ENCODE measurements at places on chromosomes 5 and 9.

- DNase-seq, result no peak
These were observed 73.8 kb downstream of the DAB2IP start for GRCh38 chr9:121725008-121725775.

GRCh38 chr9:121878271-121878822 is 214.8 kb downstream of the TTLL11 start:
- DNase-seq, result no peak

- no peak for DNase-seq
These were observed 253.5 kb upstream of the HAPLN1 start for GRCh38 chr5:83973925-83974815.

- no peak for DNase-seq
These were observed 83.9 kb downstream of the PTPN3 start for GRCh38 chr9:109414125-109414785.

DNA sequence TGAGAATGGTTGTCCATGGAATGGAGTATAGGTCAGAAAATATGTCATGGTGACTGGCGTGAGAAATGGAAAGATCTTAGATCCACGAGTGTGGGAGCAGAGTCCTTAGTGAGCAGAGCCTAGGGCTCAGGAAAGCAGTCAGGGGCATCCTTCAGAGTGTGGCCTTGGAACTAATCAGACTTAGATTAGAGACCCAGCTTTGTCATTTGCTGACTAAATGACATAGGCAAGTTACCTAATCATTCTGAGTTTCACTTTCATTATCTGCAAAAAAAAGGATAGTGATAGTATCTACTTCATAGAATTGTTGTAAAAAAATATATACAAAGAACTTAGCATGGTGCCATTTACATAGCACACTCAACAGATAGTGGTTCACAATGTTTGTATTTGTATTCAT is 24.3 kb upstream of the SLIT3 start:
- no peak for DNase-seq

DNA sequence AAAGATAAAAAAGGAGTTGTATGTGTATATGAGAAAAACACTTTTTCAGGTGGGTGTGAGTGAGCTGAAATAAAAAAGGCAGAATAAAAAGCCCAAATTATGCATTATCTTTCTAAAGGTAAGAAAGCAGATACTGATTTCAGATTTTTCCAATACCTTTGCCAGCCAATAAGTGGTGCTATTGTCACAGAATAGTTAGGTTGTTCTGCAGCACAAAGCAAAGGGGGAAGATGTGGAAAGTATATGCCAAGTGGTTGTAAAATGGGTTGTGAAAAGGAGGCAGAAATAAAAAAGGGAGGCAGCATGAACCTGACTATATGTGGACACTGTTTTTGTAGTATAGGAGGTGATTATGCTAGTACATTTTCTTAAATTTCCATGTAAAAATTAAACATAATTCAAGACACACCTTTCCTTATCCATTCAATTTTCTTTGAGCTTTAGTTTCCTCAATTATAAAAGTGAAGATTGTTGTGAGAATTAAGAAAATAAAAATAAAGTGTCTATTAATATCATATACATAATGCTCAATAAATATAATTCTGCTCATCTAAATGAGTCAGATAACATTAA is 106.7 kb downstream of the SMIM15 start:
- DNase-seq, result no peak

DNA sequence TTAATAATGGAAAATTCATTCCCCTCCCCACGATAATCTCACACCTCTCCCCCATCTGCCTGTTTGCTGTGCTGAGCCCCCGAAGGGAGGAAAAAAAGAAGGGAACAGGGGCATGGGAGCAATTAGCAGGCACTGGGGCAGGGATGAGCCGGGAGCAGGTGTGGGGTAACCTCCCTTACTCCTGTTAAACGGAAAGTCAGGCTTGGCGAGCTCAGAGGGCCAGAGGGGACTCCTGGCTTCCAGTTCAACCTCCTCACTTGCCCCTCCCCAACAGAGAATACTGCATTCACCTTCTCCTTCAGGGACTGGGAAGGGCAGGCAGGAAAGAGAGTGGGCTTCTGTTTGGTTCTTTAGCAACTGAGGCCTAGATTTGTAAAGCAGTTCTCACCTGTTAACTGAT is 1.6 kb downstream of the AFAP1L1 start:
- no peak for DNase-seq

DNA sequence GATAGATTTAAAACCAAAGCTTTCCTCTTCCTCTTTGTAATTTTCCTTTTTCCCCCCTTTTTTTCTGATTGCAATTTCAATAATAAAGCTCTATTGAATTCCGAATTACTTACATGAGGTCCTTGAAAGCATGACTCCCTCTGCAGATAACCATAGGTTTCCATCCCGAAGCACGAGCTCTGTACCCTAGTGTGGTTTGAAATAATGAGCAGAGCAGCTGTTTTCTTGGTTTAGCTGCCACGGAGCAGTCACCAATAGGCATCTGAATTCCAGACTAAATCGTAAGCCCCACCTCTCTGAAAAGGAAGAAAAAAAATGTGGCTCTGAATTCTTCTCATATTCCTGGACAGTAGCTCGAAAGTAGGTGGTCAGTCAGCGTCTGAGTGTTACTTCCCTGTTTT is 18.5 kb upstream of the GNE start:
- no peak for DNase-seq

DNA sequence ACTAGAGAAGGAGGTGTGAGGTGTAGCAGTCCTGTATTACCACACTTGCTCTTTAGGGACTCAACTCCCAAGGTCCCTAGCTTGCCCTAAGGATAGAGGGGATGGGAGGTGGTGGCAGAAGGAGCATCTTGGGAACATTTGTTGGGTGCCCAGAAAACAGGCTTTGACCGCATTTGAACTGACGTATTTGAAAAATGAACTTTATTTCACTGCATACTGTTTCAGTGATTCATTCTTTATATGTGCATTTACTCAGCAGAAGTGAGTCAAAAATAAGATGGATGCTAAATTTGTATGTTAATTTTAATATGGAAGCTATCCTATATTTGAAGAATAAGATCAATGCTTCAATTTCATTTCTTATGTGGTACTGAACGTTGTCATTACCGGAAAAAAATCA is 18.7 kb downstream of the DMRT3 start:
- no peak for DNase-seq

DNA sequence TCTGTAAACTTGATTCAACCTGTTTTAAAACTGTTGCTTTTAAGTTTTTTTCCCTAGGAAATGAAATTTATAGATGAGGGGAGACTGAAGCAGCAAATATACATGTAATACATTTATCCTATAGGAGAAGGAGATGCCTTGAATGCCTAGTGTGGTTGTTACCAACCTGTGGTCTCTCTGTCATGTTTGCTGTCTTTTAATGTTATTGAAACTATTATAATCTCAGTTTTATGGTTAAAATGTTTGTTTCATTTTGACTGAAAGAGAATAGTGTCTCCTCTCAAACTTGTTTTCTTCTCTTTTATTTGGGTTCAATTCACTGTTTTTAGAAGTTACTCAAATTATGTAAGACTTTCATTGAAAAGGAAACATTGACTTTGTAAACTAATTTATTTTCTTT is 15.8 kb downstream of the MRPL22 start:
- DNase-seq, result no peak

DNA sequence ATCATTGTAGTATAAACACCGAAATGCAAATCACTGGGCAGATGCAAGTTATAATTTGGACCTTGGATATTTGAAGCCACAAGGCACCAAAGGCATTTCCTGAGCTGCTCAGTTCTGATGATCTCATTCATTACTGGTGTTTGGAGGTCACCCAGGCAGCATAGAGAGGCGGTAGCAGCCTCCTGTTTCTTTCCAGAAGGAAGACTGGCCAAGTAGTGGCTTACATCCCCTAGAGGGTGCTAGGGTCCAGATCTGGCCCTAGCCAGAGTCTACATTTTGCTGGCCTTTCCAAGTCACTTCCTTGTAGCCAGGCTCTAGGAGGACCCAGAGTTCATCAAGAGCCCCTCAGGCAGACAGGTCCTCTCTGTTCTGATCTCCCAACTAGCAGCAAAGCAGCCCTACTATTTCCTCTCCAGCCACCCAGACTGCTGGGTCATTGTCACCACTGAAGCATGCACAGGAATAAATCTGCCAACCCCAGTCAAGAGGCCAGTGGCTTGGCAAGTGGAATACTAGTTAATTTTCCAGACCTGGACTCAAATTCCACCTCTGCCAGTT is 33.4 kb upstream of the TTC1 start:
- no peak for DNase-seq

- no peak for DNase-seq
These were observed 161.9 kb downstream of the CCDC171 start for GRCh38 chr9:15714746-15715145.

DNA sequence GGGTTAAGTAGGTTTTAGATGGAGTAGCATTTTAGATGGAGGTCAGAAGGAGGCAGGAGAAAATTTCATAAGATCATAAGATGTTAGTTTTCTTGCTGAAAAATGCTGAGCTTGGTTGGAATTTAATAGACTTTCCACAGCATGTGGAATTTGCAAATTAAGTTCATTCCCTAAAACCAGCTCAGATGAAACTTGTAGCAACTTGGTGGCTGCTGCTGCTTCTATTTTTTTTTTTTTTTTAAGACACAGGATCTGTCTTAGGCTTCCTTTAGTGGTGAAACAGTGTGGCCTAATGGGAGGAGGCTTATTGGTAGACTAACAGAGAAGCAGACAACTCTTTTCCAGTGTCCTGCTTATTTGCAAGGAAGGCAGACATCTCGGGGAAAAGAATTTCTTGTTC is 154.5 kb downstream of the AOPEP start:
- DNase-seq, result no peak

DNA sequence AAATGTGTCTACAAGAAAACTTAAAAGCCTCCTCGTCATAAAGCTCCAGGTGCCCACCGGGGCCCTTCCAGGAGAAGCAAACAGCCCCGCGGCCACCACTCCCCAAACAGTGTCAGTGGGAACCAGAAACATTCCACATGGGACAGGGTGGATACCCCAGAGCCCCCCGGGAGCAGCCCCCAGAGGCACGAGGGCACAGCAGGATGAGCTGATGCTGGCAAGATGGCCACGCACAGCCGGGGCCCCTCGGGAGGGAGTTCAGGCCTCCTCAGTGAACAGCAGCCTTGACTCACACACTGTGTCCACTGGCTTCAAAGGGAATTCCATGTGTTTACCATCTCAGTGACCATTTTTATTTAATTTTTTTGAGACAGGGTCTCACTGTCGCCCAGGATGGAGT is 10.5 kb downstream of the EXD3 start:
- DNase-seq, result no peak

GRCh38 chr9:69496846-69497450 is 171.9 kb downstream of the ENTREP1 start:
- no peak for DNase-seq

DNA sequence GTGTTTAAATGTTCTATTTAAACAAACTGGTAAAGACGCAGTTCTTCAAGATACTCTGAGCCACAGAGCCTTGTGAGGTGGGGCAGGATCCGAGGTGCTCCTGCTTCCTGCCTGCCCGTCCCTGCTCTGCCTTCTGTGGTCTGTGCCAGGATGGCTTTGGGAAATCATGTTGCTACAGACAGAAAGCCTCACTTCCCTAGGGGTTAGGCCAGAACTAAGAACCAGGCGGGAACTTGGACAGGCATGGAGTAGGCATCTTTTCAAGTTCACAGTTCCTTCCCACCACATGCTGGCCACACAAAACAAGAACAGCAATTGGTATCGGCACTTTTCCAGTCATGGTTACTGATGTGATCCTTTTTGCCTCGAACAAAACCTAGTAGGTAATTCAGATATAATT is 67.7 kb upstream of the SPOCK1 start:
- no peak for DNase-seq

GRCh38 chr5:72248410-72248981 is 71.5 kb downstream of the MRPS27 start:
- no peak for DNase-seq

DNA sequence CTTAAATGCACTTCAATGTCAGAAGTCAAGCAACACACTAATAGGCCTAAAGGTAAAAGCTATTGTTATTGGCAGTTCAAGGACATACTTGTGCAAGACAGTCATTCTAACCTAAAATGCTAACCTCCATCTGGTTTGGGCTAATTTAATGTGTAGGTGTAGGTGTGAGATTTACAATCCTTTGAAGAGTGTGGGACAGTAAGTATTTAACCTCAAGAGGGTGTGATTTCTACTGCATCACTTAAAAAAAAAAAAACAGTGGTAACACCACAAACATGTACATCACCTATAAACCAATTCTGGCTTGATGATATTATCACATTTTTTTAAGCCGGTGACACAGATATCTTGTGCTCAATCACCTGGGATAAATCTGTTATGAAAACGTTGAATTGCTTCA is 127.5 kb upstream of the MEF2C start:
- no peak for DNase-seq

DNA sequence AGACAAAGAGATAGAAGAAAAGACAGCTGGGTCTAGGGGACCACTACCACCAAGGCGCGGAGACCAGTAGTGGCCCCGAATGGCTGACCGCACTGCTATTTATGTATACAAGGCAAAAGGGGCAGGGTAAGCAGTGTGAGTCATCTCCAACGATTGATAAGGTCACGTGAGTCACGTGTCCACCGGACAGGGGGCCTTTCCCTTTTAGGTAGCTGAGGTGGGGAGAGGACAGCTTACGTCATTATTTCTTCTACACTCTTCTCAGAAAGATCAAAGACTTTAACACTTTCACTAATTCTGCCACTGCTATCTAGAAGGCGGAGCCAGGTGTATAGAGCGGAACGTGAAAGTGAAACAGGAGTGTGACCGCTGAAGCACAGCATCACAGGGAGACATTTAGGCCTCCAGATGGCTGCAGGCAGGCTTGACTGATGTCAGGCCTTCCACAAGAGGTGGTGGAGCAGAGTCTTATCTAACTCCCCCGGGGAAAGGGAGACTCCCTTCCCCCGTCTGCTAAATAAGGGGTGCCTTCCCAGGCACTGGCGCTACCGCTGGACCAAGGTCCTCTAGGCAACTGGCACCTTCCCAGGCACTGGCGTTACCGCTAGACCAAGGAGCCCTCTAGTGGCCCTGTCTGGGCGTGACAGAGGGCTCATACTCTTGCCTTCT is 6.1 kb upstream of the PRR16 start:
- DNase-seq, result peak; percentile 8

All from T-cell (primary cell).